Stimulated activated memory B cell treated with anti-CD40 and anti-IgM and Interleukin-4, amounts not matched to agents 10 μg/mL and 1 μg/mL and 100 μg/mL, for 72 hours (primary cell): ENCODE measurements at places on chromosomes 3 and 15.
A peak's percentile ranks its signal among the peaks of the same experiment; 100 is the strongest.

GRCh38 chr3:10396083-10396482 lies 75.2 kb upstream of the SEC13 start:
- ATAC-seq, result peak; percentile 72

DNA sequence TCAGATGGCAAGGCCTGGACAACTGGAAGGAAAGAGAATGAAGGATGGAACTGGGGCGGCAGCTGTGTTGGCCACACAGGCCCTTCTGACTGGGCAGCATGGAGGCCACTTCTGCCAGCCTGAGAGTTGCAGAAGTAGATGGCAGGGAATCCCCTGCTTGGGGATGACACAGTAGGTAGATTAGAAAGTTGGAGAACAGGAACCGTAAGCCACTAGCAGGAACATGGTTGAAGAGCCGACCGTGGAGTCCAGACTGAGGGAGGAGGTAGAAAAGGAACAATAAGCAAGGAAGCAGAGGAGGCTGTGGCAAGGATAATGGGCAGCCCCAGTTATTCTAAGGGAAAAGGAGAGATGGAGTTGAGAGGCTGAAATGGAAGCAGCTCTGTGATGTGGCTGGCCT lies 26.4 kb upstream of the ZNF774 start:
- peak; percentile 24 for ATAC-seq

DNA sequence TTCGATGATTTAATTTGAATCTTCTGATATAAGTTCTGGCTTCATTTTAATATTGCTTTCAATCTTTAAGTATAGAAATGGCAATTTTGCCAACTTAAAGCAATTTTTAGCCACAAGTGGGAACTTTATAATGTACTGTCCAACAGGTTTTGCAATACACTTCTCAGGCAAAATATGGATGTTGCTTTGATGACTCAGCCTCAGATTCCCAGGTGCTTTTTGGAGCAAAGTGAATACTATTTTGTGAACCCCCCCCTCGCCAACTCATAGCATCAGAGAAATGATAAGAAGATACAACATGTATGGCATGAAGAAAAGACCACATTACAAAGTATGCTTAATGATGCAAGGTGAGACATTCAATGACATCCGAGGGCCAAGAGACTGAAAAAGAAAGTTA lies 158.1 kb downstream of the GABRB3 start:
- no peak for ATAC-seq

GRCh38 chr3:45760878-45761711 lies 35.2 kb downstream of the SLC6A20 start:
- peak; percentile 59 for ATAC-seq

DNA sequence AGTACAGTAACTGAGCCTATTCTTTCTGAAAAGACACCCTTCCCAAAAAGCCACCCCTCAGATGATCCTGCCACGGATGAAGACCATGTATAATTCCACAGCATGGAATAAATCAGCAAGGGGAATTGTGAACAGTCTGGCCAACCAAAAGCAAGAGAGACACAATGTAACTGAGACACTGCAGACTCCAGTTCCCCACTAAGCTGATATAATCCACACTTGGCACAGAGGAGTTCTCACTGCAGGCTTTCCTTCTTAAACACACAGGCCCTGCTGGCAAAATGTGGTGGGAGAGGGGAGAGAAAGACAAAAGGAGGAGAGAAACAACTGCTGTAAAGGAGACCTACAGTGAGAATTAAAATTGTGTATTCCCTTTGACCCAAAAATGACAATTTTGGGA lies 12.7 kb downstream of the GPR156 start:
- no peak for ATAC-seq

GRCh38 chr3:139601191-139601961 lies 61.8 kb upstream of the RBP1 start:
- no peak for ATAC-seq

- ATAC-seq, result no peak
Observed at GRCh38 chr3:56347219-56347871, 120.9 kb downstream of the ERC2 start.

DNA sequence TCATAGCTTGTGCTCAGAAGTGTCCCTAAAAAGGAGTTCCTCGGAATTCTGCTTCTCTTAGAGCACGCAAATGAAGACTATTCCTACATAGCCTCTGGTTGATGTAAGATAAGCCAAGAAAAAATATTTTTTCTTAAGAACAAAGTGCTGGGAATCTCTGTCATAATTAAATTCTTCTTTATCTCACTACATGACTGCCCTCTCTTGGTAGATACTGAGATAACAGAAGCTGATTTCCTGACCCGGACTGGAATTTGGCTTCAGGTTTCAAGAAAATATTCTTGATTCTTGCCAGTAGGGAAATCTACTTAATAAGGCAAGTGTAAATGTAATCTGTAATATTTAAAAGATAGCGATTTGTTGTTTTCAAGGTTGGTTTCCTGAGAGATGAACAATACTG lies 31.3 kb upstream of the SETMAR start:
- no peak for ATAC-seq

- no peak for ATAC-seq
Observed at GRCh38 chr15:41948490-41948889, 23.9 kb downstream of the EHD4 start.

DNA sequence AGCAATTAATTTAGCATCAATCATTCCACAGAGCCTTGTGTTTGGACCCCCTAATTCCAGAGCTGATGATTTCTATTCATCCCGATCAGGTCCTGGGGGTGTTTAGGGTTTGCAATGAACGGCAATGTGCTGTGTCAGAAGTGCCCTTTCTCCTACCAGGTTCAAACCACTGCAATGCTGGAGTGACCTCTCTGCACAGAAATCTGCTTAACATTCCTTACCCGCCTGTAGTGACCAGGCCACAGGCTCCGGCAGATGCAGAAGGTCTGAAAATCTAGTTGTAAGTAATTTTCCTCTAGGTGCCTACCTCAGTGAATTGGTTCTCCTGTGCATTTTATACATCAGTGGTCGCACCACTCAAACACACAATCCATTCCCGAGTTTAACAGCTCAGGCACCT lies 725.3 kb upstream of the CFAP20DC start:
- ATAC-seq, result no peak

GRCh38 chr3:23475446-23475845 lies 272.3 kb downstream of the UBE2E2 start:
- no peak for ATAC-seq

GRCh38 chr3:80190051-80190450 lies 422.3 kb upstream of the ROBO1 start:
- ATAC-seq, result no peak

- no peak for ATAC-seq
Observed at GRCh38 chr3:142876417-142876816, 12.5 kb downstream of the PCOLCE2 start.

DNA sequence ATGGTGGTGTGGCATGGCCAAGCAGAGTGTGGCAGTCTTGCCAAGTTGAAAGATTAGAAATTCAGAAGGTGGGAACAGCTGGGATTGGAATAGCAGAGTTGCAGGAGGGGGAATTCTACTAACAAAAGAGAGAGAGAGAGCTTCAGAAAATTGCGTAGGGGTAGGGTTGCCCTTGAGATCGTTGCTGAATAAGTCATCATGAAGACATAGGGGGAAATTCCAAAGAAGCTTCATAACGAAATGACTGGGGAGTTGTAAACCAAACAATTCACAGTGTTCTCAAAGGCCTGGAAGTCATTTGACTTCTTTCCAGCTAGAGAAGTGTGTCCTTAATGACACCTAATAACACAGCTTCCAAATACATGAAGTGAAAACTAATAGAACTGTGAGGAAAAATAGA lies 26.3 kb upstream of the TIPARP start:
- no peak for ATAC-seq

DNA sequence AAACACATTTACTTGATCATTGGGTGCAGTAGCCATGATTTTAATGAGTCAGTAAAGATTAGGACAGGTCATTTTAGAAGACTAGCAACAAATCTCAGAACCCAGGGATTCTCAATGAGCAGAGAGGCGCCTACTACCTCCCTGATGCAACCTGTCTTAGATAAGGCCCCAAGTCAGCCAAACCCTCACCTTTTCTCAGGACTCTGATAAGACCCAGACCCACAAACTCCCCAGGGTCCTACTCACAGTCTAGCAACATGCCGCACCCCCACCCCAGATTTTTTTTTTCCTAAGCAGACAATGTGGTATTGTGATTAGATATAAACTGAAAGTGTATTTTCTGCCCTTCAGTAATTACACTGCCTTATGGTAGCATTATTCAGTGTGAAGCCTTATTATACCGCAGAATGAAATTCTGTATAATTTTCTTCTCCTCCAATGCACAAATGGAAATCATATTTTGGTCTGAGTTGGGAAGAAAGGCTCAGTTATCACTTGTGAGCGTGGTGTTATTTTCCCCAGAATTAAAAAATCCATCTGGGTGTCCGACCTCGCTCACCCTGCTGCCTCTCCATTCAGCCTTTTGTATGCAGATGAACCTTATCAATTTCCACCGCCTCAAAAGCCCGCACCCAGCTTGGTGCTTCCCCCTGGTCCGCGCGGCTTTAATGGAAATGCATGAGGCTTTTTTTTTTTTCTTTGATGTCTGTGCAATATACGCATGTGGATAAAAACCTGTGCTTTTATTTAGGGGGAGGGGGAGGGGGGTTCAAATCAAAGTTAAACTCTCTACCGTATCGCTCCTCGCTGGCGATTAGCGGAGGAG lies 122.0 kb upstream of the SOX14 start:
- no peak for ATAC-seq

DNA sequence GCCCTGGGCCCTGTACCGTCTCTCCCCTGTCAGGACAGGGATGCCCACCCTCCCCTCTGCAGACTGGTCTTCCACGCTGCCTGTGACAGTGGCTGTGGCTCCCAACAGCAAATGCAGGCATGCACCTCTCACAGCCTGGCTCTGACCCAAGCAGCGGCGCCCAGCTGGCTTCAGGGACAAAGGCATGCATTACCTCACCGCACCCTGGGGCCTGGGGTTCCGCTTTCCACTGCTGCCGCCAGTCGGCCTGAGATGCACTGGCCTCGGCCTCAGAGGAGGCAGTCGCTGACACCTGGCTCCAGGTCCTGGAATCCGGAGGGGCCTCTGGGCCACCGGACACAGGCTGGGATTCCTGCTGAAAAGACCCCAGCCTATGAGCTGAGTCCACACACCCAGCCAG lies 70.3 kb downstream of the SCN5A start:
- no peak for ATAC-seq

DNA sequence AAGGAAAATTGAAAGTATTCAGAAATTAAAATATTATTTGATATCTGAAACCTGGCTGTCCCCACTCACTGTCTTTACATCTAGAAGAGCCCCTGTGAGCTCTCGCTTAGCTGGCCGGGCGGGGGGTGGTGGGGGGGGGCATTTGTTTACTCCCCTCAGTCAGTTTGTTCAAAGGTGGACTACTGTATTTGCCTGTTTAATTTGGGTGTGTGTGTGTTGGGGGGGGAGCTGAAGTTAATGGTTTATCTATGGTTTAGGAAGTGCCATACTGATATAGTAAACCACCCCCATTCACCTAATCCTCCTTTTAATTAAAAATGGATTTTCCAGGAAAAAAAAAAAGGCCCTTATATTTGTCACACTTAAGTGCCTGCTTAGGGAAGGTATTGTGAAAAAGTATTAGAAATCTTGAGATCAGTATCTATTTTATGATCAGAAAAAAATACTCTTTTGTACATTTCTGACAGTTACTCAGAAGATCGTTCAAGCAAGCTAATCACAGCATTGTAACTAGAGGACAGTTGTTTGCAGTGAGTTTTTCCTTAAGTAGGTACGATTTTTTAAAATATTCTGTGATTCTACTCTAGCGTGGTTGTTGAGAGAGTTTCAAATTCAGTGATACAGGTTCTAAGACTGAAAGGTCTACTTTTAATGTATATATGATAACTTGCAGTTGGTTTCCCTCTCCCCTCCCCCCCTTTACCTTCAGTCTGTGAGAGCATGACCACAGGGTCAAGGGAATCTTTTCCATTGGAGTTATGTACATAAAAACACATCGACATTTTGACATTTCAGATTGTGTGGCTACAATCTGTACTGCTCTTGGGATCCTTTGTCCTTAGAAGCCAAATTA lies 8.5 kb downstream of the NR2F2 start:
- ATAC-seq, result no peak

GRCh38 chr3:137343283-137343682 lies 385.5 kb downstream of the IL20RB start:
- ATAC-seq, result no peak

DNA sequence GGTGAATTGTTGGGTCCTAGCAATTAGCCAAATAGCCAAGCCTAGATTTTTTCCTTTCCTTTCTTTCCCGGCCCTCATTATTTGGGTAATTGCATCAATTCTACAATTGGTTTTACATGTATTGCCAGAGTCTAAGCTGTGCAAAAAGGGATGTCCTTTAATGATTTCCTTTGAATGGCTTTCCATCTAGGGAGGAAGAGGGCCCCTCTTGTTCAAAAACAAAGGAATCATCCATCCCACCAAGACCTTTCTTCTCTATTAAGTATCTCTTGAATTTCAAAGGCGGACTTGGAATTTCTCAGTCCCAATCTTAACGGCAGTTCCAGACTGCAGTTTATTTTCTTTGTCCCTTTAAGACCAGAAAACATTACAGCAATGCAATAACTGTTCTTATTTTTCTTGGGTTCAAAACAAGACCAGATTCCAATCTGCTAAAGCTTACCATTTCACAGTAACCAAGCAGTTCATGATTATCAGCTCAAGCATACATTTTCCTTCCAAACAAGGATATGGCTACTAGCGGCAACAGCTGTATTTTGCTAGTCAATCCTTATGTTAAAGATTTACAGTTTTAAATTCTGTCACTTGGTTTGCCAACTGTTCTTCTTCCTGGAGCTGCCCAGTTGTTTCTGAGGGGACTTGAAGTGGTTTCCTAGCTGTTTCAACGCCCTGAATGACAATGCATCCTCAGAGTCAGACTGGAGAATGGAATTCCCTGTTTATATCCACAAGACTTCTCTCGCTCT lies 91.4 kb upstream of the LRIG1 start:
- no peak for ATAC-seq

- no peak for ATAC-seq
Observed at GRCh38 chr15:63876085-63876662, 42.4 kb upstream of the HERC1 start.

- ATAC-seq, result no peak
Observed at GRCh38 chr15:38490242-38490922, 36.5 kb downstream of the FAM98B start.

- ATAC-seq, result peak; percentile 91
Observed at GRCh38 chr15:69443032-69443611, 9.5 kb upstream of the RPLP1 start.

- no peak for ATAC-seq
Observed at GRCh38 chr3:114213292-114213626, 24.1 kb downstream of the ZNF80 start.

DNA sequence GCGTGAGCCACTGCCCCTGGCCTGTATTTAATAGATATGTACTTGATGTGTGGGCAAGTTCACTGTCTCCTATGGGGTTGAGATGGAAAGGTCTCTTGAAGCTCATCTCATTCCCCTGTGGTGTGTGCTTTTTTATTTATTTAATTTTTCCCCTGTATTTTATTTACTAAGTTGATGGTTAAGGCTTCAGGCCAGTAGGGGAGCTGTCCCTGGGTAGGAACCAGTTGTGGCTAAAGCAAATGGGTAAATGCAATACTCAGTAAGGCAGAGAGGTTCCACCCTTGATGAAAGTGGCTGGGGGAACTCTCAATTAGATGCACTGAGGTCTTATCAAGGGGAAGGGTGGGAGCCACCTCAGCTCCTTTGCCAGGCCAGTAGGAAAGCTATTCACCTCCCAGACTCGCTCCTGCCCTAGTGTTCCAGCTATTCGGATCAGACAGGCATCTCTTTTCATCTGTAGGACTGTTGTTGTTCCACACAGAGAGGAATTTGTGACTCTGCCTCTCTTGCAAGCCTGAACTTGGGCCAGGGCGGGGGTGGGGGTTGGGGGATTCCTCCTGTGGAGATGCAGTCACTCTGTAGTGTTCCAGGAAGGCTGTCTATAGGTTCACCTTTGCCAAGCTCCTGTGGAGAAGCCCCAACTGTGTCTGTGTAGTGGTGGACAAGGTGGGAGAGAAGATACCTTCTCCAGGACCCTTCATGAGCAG lies 26.1 kb downstream of the PCCB start:
- no peak for ATAC-seq
